ENCODE measurements at places on chromosomes 1 and 21.

GRCh38 chr1:32939655-32940371 lies 24.8 kb downstream of the RNF19B start:
- DNase-seq: no peak

GRCh38 chr1:229970714-229971113 lies 96.3 kb upstream of the GALNT2 start:
- DNase-seq: no peak

- DNase-seq: no peak
These were observed 22.2 kb upstream of the SLC5A9 start for GRCh38 chr1:48200166-48200900.

GRCh38 chr1:153515504-153516394 lies 20.0 kb downstream of the S100A6 start:
- DNase-seq: no peak

DNA sequence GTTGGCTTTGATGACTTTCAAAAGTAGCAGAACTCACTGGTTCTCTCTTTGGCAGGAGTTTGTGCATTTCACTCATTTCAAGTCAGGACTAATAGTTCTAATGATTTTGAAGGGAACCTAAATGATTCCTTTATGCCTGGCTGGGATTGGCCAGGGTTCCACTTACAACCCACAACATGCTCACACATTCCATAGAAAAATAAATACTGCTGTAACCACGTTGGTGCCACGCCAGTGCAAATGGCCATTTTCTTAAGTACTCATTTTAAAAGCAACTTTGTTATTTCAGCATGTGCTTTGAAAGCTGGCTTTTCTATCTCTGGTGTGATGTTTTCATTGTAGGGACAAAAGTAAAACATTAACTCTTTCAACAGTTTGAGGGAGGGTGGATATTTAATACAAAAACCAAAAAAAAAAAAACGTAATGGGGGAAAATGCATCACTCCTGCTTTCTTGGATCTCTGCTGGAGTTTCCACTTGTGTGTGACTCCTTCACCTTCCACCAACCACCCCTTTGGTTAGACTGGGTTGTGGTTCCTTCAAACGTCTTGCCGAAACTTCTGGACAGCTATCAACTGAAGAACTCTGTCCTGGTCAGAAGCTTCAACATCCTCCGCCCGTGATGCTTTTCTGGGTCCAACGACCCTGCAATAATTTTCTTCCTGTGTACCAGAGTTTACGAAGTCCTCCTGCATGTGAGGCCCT lies 300.4 kb upstream of the RUNX1 start:
- no peak for DNase-seq

- peak; percentile 94 for DNase-seq
These were observed 26.8 kb downstream of the EIF4G3 start for GRCh38 chr1:21149855-21150432.

DNA sequence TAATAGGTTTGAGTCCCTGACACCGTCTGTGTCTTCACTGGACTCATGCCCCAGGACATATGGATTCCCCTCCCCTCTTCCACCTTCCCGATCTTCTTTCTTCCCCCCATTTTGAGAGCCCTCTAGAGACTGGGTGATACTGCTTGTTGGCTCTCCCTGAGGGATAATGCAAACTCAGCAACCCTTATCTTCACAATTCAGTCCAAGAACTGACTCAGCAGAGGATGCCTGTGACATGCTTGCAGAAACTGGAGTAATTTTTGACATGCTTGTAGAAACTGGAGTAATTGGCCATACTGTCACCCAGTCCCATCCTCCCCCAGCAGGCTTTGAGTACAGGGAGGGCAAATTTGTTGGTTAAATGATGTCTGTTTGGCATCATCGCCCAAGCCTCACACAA lies 127.6 kb upstream of the CTTNBP2NL start:
- no peak for DNase-seq

GRCh38 chr1:246482805-246483568 lies 24.1 kb downstream of the SMYD3 start:
- DNase-seq: no peak

DNA sequence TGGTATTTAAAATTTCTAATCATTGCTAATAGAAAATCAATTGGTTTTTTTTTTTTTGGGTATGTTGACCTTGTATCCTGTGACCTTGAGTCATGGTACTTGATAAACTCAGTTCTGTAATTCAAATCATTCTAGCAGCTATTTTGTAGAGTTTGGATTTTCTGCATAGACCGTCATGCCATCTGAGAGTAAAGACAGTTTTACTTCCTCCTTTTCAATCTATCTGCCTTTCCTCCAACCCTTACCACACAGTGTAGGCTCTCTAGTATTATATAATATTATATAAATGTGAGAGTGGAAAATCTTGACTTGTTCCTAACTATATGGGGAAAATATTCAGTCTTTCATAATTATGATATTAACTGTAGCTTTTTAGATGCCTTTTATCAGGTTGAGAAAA lies 7.0 kb downstream of the TDRD5 start:
- no peak for DNase-seq

- no peak for DNase-seq
These were observed 329.1 kb downstream of the HHAT start for GRCh38 chr1:210657806-210658205.

DNA sequence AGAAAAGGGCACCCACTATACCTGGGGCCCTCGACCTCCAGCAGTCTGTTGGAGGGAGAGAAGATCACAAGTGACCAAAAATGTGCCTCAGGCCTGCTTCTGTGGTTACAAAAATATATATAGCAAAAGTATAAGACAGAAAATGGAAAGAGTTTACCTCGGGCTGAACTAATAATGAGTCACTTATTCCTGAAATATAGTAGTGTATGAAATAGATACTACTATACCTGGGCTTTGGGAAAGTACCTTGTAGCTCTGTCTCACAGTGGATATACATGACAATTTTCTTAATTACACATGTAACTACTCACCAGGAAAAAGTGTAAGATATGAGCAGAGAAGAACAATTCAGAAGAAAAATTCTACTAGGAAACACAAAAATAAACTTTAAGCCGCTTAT lies 7.3 kb upstream of the APCS start:
- DNase-seq: no peak

GRCh38 chr1:201112926-201113325 lies 700 bp upstream of the CACNA1S start:
- no peak for DNase-seq

GRCh38 chr1:23177438-23178380 lies 9.1 kb upstream of the LUZP1 start:
- peak; percentile 89 for DNase-seq

- DNase-seq: no peak
These were observed 60.7 kb upstream of the TBX15 start for GRCh38 chr1:119048624-119049404.

DNA sequence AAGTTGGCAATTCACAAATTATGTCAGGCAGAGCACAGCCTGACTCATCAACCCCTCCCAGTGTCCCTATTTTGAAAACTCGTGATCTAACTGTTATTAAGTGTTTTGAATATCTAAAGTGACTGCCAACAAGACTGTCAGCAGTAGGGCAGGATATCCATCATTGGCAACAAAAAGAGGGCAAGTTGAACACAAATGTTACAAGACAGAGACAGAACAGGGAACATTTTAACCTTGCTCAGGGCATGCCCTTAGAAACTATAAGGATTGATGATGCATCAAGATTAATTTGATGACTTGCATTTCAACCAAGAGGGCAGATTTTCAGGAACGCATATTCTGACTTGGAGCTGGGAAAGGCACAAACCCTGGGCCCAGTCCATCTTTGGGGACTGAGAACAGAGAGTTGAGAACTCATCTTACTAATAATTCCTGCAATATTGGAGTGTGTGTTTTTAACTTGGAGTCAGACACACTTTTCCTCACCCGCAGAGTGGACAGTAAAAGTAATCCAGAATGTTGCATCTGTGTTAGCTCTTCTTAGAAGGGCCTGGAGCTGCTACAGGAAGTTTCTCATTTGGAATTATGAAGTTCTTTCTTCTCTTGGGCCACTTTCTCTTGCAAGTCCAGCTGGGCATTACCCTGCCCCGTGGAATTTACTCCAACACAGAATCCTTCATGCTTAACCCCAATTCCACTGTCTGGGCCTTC lies 317.2 kb downstream of the LTN1 start:
- DNase-seq: no peak

- DNase-seq: peak; percentile 87
These were observed 349.4 kb downstream of the NUF2 start for GRCh38 chr1:163670989-163671757.

DNA sequence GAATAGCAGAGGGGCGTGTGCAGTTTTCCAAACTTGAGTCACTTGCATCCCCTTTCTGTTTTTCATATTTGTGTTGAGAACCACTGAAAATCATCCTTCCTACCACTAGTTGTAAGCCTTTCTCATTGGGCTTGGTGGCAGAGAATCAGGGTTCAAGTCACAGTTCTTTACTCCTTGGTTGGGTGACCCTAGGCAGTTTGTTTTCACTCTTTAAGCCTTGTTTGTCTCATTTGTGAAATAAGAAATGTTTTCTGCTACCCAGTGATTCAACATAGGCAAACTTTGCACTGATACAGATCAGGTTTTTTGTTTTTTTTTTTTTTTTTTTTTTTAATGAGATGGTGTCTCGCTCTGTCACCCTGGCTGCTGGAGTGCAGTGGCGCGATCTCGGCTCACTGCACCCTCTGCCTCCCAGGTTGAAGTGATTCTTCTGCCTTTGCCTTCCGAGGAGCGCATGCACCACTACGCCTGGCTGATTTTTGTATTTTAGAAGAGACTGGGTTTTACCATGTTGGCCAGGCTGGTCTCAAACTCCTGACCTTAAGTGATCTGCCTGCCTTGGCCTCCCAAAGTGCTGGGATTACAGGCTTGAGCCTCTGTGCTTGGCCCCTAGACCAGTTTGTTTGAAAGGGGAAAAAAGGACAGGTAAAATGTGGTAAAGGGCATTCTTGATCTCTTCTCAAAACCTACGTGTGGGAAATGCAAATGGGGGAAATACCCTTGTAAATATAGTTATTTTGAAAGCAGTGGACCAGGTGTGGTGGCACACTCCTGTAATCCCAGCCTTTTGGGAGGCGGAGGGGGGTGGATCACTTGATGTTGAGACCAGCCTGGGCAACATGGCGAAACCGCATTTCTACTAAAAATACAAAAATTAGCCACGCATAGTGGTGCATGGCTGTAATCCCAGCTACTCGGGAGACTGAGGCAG lies 3.2 kb downstream of the CLIC4 start:
- DNase-seq: no peak

DNA sequence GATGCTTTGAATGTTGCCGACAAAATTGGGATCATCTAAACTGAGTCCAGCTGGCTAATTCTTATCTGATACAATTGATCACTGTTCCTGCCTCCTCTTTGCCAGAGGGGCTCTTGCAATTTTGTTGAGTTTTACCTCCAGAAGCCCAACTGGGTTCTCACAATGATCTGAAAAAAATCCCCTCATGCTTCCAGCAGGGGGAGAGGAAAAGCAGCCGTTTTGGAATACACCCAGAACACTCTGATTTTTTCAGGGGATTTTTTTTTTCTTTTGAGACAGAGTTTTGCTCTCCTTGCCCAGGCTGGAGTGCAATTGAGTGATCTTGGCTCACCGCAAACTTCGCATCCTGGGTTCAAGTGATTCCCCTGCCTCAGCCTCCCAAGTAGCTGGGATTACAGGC lies 13.9 kb upstream of the RERE start:
- DNase-seq: peak; percentile 51

DNA sequence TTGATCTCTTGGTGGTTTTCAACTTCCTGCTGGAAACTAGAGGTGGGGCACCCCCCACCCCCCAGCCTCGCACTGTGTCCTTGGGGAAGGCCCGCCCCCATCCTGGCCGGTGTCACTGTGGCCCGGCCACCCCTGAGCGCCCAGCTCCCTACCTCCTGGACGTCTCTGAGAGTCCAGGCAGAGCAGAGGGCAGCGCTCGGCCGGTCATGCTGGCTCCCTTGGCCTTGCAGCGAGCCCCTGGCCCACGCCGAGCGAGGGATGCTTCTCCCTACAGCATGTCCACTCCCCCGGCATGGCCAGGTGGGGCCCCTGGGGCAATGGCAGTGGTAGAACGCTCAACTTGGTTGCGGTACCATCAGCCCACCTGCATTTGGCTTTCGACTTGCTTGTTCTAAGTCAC lies 28.7 kb upstream of the TRAPPC10 start:
- DNase-seq: no peak

DNA sequence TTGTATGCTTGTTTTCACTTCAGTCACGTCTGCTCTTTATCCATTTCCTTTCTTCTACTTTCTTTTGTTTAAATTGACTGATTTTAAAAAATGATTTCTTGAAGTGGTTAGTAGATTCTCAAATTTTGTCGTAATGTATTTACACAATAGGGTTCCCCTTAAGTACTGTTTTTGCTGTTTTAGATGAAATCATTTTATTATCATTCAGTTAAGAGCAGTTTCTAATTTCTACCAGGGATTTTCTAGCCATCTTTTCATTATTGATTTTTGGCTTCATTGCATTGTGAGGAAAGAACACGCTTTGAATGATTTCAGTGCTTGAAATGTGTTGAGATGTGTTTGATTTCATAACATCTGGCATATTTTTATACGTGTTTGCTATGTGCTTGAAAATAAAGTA lies 27.0 kb downstream of the ST6GALNAC3 start:
- no peak for DNase-seq

GRCh38 chr1:238409932-238410331 lies 519.2 kb upstream of the ZP4 start:
- DNase-seq: no peak

DNA sequence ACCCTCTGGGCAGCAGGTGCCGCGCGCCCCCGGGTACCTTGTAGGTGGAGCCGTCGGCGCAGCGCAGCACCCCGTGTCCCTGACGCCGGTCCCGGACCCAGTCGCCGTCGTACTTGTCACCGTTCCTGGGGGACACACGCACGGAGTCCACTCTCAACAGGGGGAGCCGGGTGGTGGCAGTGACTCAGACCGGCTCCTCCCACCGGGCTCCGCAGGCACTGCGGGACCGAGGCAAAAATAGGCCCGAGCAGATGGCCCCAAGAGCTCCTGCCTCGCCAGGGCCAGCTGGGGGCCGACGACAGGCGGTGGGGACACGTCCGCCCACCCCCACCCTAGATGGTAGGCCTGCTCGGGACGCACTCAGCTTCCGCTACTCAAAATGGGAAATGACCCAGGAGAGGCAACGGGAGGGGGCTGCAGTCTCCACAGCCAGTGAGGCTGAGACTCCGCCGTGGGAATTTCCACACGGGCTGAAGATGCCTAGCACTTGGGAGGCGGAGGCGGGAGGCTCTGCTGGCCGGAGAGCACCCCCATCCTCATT lies 6.3 kb downstream of the MORN1 start:
- DNase-seq: no peak

- DNase-seq: no peak
These were observed 259.3 kb downstream of the S1PR1 start for GRCh38 chr1:101496109-101496508.
